ENCODE measurements at places on chromosomes 12 and 14. TPM values are rescaled to one million over a fixed set of nuclear protein-coding genes. Genes with fewer than 3 reads are reported as not detected.

The TTC9 gene
- 1.7 TPM for total RNA-seq

The MMP19 gene
- 2.4 TPM for total RNA-seq

GRCh38 chr14:92392711-92393110, 69.7 kb downstream of the SLC24A4 start:
- H3K36me3 ChIP-seq: no peaks in the 10 kb centered on the region
- H3K4me1 ChIP-seq: no peaks in the 10 kb centered on the region
- H3K4me3 ChIP-seq: no peak overlapping the region
- no peaks in the 10 kb centered on the region for H3K27me3 ChIP-seq
- no peak for DNase-seq

- no peak overlapping the region for H3K4me3 ChIP-seq
- no peaks in the 10 kb centered on the region for H3K36me3 ChIP-seq
- no peak for DNase-seq
- H3K27ac ChIP-seq: no peak overlapping the region
- H3K4me1 ChIP-seq: no peaks in the 10 kb centered on the region
These were observed 711.4 kb downstream of the FSCB start for GRCh38 chr14:43795600-43796228.

- DNase-seq: no peak
- H3K4me3 ChIP-seq: no peak overlapping the region
- no peaks in the 10 kb centered on the region for H3K27me3 ChIP-seq
- no peaks in the 10 kb centered on the region for H3K36me3 ChIP-seq
- H3K27ac ChIP-seq: no peak overlapping the region
- H3K4me1 ChIP-seq: no peaks in the 10 kb centered on the region
These were observed 50.2 kb upstream of the NID2 start for GRCh38 chr14:52119030-52119429.
